Pancreas (tissue), 10 donors: ENCODE measurements at places on chromosomes 4 and X. TPM values are rescaled to one million over a fixed set of nuclear protein-coding genes. Genes with fewer than 3 reads are reported as not detected.

GRCh38 chr4:10738826-10739489 is 54.4 kb upstream of the CLNK start:
- no peaks in the 10 kb centered on the region for H3K27me3 ChIP-seq
- H3K4me1 ChIP-seq: no peaks in the 10 kb centered on the region
- H3K4me3 ChIP-seq: no peak overlapping the region
- no peak for DNase-seq
- no peaks in the 10 kb centered on the region for H3K36me3 ChIP-seq

The TTC29 gene
- not detected for polyA plus RNA-seq

GRCh38 chr4:185902654-185903053 is 90.7 kb upstream of the SORBS2 start:
- no peaks in the 10 kb centered on the region for H3K27me3 ChIP-seq
- no peaks in the 10 kb centered on the region for H3K4me1 ChIP-seq
- no peak overlapping the region for H3K27ac ChIP-seq
- H3K36me3 ChIP-seq: no peaks in the 10 kb centered on the region
- DNase-seq: no peak

The NCAPG gene
- 0.30 TPM for polyA plus RNA-seq

The FAM9B gene
- polyA plus RNA-seq: not detected
